Amygdala (tissue), 56 donors: ENCODE measurements at places on chromosomes 6 and 20.

- no peak for DNase-seq
Observed at GRCh38 chr6:163711615-163712565, 297.4 kb downstream of the QKI start.

DNA sequence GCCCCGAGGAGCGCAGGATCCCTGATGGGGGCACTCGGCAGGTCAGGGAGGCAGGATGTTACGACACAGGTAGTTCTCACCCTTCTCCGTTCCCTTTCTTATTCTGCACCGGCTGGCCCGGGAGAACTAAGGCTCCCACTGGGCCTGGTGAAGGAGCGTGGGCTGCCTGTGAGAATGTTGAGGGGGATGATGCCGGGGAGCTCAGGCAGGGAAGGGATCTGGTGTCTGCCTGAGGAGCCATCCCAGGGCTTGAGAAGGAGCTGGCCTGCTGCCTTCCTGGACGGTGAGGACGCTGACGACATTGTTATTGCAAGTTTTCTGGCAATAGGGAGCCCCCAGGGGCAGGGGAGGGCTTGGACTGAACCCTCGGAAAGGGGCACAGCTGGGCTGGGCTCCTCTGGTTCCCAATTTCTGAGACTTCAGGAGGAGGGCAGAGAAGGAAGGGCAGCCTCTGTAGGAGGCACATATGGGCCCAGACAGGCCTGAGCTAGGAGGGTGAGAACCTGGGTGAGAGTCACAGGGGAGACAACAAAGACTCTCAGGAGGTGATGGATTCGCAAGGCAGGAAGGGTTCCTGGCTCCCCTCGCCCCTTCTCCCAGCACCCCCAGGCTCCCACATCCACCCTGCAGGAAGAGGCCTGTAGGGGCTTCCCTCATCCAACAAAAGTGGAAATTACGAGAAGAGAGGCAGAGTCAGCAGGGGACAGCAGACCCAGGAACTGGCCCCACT is 32.8 kb downstream of the CYP21A2 start:
- DNase-seq, result no peak

DNA sequence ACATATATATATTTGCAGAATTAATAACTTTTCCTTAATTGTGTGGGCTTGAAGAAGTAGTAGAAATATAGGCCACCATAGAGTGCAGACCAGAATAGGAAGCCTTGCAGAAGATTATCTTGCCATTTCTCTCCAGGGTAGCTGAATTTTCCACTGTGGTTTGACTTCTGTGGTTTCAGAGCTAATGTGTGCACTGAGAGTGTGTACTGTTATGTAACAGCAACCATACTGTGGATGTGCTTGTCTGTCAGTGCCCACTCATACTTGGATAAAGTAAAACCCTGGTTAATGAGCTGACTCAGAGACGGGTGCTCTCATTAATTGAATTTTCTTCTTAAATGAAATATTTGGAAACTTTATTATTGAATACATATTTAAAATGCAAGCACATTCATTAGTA is 57.2 kb downstream of the CEP43 start:
- no peak for DNase-seq

GRCh38 chr6:74734901-74735300 is 471.0 kb downstream of the COL12A1 start:
- no peak for DNase-seq

DNA sequence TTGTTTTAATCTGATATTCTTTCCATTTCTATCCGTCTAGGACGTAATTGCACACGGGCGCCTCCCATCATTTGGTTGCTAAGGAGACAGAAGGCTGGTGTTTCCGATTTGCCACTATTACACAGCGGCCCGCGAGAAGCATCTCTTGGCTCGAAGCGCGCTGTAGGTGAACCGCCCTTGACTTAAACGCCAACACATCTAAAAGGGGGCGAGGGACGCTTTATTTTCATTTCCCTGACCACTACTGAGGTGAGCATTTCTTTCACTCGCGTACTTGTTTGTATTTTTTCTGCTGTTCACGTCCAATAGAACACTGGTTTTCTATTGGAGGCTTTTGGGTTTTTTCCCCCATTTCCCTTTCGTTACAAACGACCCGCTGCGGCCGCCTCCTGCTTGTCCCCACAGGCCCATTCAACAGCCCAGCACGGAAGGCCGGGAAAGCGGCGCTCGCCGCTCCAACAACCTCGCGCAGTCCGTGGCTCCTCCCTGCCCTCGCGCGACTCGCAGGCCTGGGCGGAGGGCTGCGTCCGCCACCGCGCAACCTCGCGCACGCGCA is 505 bp upstream of the WRNIP1 start:
- DNase-seq, result peak; percentile 75

- no peak for DNase-seq
Observed at GRCh38 chr6:20511852-20512251, 22.4 kb upstream of the CDKAL1 start.

- no peak for DNase-seq
Observed at GRCh38 chr20:38195521-38195920, 30.5 kb upstream of the TGM2 start.

- DNase-seq, result no peak
Observed at GRCh38 chr20:18166241-18166881, 28.7 kb downstream of the KAT14 start.

DNA sequence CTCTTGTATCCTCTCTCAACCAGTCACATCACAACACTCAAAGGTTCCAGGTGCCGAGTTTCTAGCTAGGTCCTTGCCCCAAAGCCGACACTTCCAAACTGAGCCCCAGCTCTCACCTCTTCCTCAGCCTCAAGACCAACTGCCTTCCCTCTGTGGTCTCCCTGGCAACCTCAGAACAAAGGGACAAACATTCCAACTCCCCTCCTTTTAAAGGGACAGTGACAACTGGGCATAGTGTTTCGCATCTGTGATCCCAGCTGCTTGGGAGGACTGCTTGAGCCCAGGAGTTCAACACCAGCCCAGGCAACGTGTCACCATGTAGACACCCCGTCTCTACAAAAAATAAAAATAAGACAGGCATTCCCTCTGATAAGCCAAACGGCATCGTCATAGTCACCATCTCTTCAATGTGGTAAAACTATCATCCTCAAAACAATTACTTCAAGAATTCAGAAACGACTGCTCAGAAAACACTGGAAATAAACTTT is 11.3 kb downstream of the DIDO1 start:
- peak; percentile 10 for DNase-seq

DNA sequence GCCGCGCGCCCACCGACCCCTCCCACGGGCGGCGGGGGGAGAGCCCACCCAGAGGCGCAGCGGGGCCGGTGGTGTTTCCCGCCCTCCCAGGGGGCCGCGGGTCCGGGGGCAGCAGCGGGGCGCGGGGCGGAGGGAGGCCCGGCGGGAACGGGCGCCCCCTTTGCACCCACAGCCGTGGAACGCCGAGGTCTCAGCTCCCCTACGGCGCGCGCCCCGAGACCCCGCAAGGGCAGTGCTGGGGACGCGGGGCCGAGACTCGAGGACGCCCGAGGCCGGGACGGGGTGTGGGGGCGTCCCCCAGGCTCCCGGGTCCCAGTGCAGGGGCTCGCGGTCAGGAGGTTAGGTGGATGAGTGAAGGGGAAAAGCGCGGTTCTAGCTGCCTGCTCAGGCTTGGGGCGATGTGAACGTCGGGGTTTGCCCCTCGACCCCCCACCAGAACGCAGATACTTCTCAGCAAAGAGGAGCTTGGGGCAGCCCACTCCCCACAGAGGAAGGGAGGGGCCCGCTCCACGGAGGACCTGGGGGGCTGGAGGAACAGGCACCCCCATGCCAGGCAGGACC is 65.5 kb upstream of the BHLHE23 start:
- no peak for DNase-seq

GRCh38 chr20:33830371-33830770 is 19.2 kb downstream of the CHMP4B start:
- no peak for DNase-seq

- DNase-seq, result no peak
Observed at GRCh38 chr6:106886922-106887797, 87.4 kb downstream of the CD24 start.

DNA sequence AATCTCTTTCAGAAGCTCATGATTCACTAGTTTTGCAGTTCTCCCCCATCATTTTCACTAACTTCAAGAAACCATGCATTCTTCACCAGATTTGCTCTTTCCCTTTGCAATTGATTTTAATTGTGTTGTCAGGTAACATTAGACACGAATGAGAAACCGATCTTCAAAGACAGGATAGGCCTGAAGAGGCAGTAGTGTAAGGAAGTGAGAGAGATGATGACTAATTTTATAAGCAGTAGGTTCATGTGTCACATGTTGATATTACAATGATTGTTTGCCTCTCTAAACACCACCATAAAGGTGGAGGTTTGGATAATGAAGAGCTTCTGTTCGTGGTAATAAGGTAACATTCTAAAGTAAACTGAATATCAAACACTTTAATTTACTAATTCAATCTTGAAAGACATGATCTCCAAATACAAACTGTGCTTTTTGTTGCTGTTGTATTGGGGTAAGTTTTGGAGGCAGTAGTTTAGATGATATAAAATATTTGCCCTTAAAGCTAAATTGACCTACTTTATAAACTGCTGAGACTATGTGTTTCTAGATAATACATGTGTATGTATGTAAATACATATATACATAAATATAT is 207.2 kb downstream of the PHACTR1 start:
- DNase-seq, result no peak

DNA sequence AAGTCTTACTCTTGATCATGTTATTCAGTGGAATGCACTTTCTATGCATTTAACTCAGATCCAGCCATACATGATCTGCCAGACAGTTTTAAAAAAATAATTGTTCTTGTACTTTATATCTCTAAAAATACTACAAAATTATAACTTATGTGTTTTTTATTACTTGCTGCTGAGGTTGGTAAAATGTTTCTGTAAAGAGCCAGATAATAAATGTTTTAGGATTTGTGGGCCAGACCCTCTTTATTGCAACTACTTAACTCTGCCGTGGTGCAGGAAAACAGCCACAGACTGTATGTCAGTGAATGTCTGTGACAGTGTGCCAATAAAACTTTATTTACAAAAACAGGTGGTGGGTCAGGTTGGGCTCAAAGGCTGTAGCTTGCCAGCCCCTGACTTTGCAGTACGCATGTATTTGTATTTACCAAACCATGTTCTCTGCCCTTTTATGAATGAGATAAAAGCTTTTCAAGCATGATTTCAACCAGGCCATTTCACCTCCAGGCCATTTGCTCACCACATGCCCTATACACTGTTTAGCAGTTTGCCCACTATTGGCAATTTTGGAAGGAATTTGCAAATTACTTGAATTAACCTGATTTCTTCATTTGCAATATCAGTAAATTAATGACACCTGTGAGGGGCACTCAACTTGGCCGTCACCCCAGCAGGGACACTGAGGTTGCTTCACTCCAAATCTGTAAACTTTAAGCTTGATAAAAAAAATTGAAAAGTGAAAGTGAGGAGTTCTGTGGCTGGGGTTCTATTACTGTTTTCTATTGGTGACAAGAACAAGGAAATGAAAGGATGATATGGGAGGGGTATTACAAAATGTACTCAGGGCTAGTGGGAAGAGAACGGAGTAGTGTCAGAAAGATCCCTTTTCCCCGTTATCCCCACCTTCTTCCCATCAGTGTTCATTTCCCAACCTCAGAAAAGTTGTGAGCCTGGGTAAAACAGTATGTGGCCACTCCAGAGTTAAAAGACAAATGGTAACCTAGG is 133.4 kb downstream of the CEBPB start:
- DNase-seq, result no peak

GRCh38 chr6:36329798-36330291 is 6.8 kb downstream of the BNIP5 start:
- no peak for DNase-seq

DNA sequence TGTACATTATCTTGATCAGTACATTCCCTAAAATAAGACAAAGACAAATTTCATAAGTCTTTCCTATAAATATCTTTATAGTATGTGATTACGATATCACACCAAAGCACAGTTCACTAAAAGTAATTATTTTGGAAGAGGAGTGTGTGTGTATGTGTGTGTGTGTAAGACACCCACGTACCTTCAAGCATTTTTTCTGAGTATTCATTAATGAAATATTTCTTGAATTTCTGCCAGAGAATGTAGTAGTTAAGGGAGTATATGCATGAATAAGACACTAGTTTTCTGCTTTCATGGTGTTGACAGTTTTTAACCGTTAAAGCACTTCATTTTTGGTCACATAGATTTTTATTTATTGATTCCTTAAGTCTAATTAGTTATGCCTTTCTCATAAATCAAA is 36.8 kb downstream of the MANEA start:
- DNase-seq, result no peak

- DNase-seq, result no peak
Observed at GRCh38 chr6:129141499-129141898, 258.6 kb downstream of the LAMA2 start.

DNA sequence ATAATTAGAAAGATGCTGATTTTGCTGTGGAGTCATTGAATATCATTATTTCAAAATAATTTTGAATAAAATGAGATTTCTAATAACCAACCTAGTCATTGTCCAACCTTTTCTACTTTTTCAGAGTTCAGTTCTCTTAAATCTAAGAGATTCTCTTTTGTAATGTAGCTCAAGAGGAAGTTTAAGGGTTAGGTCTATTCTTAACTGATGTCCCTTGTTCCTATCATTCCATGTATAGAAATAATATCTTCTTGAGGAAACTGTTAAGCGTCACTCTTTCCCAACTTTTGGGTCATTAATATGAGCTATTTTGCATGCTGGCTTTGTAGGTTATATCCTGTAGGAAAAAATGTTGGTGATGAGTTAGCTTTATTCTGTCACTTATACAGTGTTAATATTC is 27.0 kb downstream of the RNF144B start:
- DNase-seq, result no peak

DNA sequence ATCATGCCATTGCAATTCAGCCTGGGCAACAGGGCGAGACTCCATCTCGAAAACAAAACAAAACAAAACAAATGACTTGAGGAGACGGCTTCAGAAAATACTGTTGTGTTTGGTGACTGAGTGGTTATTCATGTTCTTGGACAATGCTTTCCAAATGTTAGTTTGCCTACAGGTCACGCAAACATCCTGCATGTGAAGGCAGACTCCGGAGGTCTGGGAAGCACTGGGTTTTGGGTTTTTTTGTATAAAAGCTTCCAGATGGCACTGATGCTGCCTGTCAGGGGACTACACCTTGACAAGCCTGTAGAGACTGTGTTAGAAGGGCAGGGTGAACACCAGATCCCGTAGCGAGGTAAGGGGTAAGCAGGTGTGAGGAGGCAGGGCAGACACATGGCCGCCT is 81.7 kb downstream of the THBS2 start:
- no peak for DNase-seq
